ENCODE measurements at places on chromosomes 4 and X.

- no peak for DNase-seq
Observed at GRCh38 chrX:77061545-77061944, 385.6 kb upstream of the FGF16 start.

GRCh38 chrX:49746306-49746705 is 50.5 kb upstream of the PAGE1 start:
- DNase-seq, result no peak

- DNase-seq, result no peak
Observed at GRCh38 chr4:29009908-29010307, 1710.3 kb upstream of the PCDH7 start.

- DNase-seq, result no peak
Observed at GRCh38 chr4:53748328-53748772, 157.1 kb upstream of the LNX1 start.

GRCh38 chr4:139506774-139507173 is 49.2 kb downstream of the SETD7 start:
- no peak for DNase-seq

DNA sequence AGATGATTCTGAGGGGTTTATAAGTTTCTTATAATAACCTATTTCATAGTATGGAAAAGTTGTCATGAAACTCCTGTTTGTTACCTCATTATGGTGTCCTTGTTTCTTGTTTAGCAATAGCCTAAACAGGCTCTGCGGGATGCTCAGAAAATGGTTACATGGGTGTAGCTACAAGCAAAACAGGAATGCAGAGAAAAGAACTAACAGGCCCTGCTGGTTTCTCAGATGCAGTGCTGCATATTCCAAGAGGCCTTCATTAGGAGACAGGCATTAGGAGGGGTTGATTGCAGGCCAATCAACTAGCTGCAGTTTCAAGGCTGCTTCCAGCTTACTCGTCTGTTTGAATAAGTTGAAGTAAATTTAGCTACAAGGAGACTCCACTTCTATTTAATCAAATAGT is 37.6 kb upstream of the HPGD start:
- DNase-seq, result no peak

- DNase-seq, result no peak
Observed at GRCh38 chr4:139581096-139581495, 25.1 kb upstream of the SETD7 start.

DNA sequence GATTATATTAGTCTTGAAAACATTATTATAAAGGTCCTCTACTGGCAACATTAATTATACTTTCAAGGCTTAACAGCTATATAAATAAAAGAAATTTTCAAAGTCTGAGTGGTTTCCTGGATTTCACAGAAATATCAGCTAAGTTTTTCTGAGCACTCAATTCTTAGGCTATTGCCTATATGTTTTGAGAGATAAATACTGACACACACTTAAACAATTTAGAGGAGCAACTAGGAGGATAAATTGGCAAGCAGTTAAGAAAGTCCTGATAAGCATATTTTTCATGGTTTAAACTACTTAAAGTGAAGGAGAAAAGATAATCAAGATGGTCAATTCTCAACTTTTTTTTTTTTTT is 2.7 kb upstream of the MGARP start:
- DNase-seq, result no peak

DNA sequence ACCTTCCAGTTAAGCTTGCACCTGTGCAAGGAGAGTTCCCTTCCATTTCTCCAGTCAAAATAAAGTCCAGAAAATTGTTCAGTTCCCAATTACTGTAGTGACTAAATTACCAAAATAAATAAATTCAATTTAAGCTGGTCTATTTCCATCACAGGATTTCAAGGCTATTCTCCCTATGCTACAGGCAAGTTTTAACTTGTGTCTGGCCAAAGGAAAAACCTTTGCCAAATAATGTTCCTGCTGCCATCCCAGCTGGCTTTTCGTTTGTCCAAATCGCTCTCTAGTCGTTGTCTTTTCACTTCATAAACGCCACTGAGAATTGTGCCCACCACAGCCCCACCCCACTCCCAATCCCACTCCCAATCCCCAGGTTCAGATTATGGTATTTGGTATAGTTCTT is 2.4 kb downstream of the KCTD8 start:
- DNase-seq, result no peak

- DNase-seq, result no peak
Observed at GRCh38 chrX:71302461-71303213, 1.1 kb downstream of the ITGB1BP2 start.

Measured in SJSA1 (cell line).